ENCODE measurements at places on chromosomes 7 and 10.

- DNase-seq = no peak
Observed at GRCh38 chr10:68957654-68958053, 1.7 kb downstream of the DDX21 start.

GRCh38 chr7:137753948-137754851 is 92.6 kb downstream of the DGKI start:
- DNase-seq = no peak

DNA sequence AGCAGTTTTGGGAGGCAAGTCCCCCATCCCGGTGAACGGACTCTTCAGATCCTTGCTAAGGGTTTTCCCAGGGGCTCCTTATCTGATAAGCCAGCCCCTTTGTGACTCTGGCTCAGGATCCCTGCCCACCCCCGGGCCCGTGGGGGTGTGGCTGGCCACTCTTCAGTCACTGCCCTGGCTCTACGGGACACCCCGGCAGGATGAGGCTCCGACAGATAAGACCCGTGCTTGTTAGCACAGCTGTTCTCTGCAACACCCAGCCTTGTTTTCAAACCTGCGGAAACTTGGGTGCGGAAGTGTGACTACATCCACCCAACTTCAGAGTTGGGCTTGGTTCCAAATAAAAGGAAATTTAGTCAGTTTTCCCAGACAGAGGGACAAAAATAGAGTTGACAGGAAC is 66.7 kb upstream of the PODXL start:
- DNase-seq = no peak

DNA sequence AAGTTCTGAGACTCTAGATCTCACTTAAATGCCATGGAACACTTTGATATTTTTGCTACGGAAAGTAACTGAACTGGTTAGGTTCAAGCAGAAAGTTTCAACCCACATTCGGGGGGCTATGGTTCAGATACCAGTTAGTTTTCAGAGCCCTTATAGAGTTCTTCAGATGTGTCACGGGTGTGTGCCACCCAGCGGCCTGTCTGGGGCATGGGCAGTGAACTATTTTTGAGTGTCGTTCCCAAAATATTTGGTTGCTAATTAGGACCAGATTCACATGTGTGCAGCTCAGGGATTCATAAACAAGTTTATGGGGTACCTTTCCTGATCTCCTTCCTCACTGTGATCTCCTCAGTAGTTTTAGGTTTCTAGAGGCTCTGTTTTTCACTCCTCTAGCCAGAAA is 271.9 kb downstream of the C7orf25 start:
- no peak for DNase-seq

- DNase-seq = no peak
Observed at GRCh38 chr7:114760477-114760876, 161.4 kb upstream of the MDFIC start.

- no peak for DNase-seq
Observed at GRCh38 chr7:78173666-78174065, 375.1 kb downstream of the PHTF2 start.

DNA sequence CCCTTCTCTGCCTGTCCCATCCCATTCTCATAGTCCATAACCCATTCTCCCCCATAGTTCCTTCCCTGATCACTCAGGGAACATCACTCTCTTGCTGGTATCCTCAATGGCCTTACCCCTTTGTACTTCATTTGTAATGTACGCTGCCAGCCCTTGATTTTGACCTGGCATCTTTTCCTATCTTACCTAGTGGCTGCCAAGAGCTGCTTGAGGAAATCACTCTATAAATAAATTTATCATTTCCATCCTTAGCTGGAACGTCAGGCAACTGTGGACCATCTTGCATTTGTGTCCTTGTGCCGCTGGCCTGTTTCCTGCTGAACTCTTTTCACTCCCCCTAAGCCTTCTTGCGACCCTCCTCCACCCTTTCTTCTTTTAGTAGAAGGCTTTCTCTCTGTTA is 14.0 kb downstream of the CDK14 start:
- DNase-seq = no peak

- DNase-seq = no peak
Observed at GRCh38 chr7:108045154-108045553, 42.2 kb upstream of the LAMB1 start.

DNA sequence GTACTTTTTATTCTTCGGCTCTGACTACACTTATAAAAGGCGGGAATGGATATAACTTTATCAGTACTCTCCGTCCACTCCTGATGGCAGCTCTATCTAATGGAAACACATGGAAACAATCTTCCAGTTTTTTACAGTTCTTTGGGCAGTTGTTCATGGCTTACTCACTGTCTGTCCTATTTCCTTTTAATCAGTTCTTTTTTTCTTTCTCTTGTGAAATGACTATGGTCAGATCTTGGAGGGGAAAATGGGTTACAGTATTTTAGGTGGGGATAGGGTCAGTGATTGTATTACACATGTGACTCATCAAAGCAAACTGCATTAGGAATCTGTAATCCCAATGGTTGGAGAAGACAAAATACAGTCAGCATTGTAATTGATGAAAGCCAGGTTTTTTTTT is 112.4 kb downstream of the BICC1 start:
- no peak for DNase-seq

- no peak for DNase-seq
Observed at GRCh38 chr10:113609704-113610108, 54.1 kb downstream of the NRAP start.

DNA sequence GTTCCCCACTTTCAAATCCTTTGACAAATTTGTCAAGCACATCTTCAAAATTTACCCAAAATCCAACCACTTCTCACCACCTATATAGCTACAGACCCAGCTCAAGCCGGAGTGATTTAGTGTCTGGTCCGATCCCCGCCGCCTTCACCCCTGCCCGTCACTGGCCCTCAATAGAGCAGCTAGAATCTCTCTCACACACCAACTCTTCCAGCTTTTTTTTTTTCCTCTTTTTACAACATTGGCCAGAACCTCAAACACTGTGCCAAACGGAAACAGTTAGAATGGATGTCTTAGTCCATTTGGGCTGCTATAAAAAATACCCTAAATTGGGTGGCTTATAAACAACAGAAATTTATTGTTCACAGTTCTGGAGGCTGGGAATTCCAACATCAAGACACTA is 41.1 kb upstream of the TMEM72 start:
- no peak for DNase-seq

GRCh38 chr7:157964521-157964920 is 623.1 kb downstream of the PTPRN2 start:
- DNase-seq = no peak

- no peak for DNase-seq
Observed at GRCh38 chr10:99711129-99711719, 20.7 kb downstream of the COX15 start.

DNA sequence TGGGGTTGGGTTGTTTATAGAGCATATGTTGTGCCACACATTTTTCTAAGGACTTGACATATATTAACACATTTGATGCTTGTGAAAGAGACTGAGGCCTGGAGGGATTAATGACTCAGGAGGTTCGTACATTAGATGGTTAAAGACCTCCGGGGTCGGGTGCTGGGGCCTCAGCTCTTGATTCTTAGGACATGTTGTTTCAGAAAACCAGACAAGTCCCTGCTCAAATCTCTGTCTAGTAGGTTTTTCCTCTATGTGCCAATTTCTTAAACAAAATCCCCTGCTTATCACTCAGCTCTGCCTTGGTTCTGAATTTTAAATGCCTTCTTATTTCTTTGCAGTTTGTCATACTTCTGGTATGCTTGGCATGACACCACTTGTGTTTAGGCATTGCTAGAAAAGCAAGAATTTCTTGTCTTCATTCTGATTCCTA is 5.8 kb downstream of the UPP1 start:
- no peak for DNase-seq

- DNase-seq = no peak
Observed at GRCh38 chr10:79346012-79346340, 1.3 kb upstream of the PPIF start.

- DNase-seq = peak; percentile 7
Observed at GRCh38 chr7:93890041-93890463, 501 bp downstream of the TFPI2 start.

GRCh38 chr10:121614613-121615434 is 16.6 kb upstream of the FGFR2 start:
- DNase-seq = no peak

- DNase-seq = no peak
Observed at GRCh38 chr10:57844387-57844998, 423.2 kb downstream of the IPMK start.

DNA sequence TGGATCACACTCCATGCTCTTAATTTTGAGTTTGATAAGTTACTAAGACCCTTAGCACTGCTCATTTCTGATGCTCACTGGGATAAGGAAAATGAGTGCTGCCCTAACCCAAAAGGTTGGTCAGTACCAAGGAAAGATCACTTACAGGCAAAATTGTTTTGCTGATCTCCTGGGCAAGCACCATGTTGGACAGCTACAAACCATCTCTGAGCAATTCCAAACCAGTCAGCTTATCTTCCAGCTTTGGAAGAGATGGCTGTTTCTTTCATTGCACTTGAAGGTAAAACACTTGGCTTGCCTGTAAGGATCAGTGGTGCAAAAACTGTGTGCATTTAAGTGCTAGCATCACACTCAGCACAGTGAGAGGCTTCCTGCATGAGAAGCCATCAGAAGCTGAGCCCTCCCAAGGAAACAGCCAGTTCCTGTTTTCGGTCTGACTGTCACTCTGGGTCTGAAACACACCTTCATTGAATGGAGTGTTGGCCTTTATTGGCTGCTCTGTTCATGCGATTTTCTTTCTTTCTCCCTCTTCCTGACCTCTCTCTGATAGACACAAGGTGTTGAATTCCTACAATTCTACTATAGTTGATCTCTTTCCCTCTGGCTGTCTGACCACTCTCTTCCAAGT is 126.4 kb upstream of the GHITM start:
- DNase-seq = no peak

- DNase-seq = no peak
Observed at GRCh38 chr7:127995156-127995880, 35.9 kb downstream of the LRRC4 start.

GRCh38 chr7:43872406-43873110 is 3.2 kb upstream of the MRPS24 start:
- DNase-seq = no peak

DNA sequence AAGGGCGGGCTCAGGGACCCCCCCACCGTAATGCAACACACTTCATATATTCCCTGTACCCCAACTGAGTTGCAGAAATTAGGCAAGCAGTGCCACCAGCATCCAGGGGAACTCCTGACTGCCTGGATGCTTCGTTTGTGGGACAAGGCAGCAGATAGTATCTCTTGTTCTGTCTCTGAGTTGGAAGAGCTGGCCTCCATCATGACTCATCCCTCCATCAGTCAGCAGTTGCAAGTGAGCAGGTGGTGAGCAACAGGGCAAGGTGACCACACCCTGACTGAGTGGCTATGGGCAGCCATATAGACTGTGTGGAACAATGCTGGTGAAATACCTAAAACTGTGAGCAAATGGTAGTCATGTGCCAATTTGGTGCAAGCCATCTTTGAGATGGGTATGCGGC is 22.8 kb upstream of the ADAMTS14 start:
- DNase-seq = no peak

- no peak for DNase-seq
Observed at GRCh38 chr10:34651416-34652195, 163.5 kb downstream of the PARD3 start.

DNA sequence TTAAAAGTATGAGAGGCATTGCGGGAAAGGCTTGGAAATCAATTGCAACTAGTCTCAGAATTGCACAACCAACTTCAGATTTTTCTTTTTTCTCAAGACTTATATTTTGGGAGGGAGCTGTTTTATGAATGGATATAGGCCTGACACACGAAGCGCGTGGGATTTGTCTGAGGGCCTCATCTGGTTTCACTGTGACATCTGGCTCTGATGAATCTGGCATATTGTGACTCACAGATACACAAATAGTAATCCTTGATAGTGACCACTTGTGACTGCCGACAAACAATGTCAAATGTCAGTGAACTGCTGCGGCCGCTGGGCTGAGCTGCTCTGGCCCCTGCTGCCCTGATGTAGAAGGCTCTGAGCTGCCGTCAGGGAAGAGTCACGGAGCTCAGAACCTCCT is 655.1 kb downstream of the INHBA start:
- no peak for DNase-seq

DNA sequence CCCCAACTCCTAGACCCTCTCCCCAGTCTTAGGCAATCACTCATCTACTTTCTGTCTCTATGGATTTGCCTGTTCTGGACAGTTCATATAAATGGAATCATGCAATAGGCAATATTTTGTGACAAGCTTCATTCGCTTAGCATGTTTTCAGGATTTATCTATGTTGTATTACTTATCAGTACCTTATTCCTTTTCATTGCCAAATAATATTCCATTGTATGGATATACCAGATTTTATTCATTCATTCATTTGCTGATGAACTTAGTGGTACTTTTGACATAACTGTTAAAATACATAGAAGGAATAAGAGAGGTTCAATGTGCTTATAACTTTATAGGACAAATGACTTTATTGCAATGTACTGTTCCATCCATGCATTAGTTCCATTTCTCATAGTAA is 231.0 kb downstream of the SNX10 start:
- DNase-seq = no peak

DNA sequence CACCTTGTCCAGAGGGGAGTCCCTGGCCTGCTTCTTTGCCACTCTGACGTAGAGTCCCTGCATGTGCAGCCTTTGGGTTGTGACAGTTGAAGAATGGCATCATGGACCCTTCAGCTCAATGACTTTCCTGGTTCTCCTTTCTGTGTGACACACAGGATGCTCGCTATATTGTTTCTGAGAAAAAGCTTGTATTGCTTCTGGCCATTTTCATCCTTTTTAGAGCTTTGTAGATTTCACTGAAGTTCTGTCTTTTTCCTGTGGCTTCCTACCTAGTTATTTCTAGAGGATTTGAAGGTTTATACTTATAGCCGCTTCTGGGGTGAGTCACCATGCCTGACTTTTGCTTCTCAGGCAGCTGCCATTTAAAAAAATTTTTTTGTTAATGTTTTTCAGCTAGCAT is 27.0 kb downstream of the SND1 start:
- no peak for DNase-seq

GRCh38 chr10:69409968-69410367 is 6.8 kb downstream of the TACR2 start:
- no peak for DNase-seq

Measured in stimulated activated CD4-positive, alpha-beta T cell treated with anti-CD3 and anti-CD28 coated beads, Interleukin-2, amount 100 ng/mL, for 24 hours (primary cell).